Mesendoderm (in vitro differentiated cells): ENCODE measurements at places on chromosomes 1 and 21.

GRCh38 chr1:38190983-38191382, 144.4 kb upstream of the POU3F1 start:
- H3K27me3 ChIP-seq: no peaks in the 10 kb centered on the region
- DNase-seq: no peak
- no peak overlapping the region for H3K27ac ChIP-seq
- H3K4me1 ChIP-seq: no peaks in the 10 kb centered on the region

DNA sequence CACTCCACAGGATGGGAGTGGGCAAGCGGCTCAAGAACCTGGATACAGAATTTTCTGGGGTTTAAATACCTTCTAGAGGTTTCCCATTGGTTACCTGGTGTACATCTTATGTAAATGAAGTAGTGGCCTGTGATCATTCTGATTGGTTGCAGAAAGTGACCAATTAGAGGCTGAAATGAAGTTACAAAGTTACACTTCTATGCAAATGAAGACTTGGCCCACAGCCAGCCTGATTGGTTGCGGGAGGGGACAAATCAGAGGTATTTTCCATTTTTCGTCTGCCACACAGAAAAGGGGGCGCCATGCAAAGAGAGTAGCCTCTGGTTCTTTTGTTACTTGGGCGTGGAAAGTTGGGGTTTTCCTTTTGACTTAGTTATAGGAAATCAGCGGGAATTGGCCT, 8.9 kb downstream of the KCNAB2 start:
- H3K4me1 ChIP-seq: no peaks in the 10 kb centered on the region
- peak; percentile 25 for DNase-seq
- H3K4me3 ChIP-seq: no peak overlapping the region
- no peaks in the 10 kb centered on the region for H3K27me3 ChIP-seq

GRCh38 chr1:117570988-117571409, 34.8 kb upstream of the TENT5C start:
- no peaks in the 10 kb centered on the region for H3K36me3 ChIP-seq
- no peak overlapping the region for H3K27ac ChIP-seq
- DNase-seq: no peak
- no peaks in the 10 kb centered on the region for H3K27me3 ChIP-seq
- no peak overlapping the region for H3K4me3 ChIP-seq

DNA sequence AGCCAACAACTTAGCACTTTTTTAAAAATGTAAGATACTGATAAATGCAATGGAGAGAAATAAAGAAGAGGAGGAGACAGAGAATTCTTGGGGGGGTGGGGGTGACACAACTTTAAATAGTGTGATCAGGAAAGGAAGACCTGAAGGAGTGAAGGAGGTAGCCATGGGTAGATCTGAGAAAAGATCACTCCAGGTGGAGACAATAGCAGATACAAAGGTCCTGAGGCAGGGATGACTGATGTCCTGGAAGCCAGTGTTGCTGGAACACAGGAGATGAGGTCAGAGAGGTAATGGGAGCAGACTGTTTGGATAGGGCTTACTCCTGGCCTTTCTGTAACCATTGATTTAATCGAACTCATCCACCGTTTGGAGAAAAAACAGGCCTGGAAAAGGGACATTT, 24.6 kb upstream of the TRABD2B start:
- peaks cover 26% of the 10 kb centered on the region for H3K4me1 ChIP-seq
- H3K36me3 ChIP-seq: no peaks in the 10 kb centered on the region
- DNase-seq: no peak
- no peak overlapping the region for H3K4me3 ChIP-seq
- no peaks in the 10 kb centered on the region for H3K27me3 ChIP-seq

- no peak overlapping the region for H3K4me3 ChIP-seq
- no peaks in the 10 kb centered on the region for H3K27me3 ChIP-seq
- H3K36me3 ChIP-seq: no peaks in the 10 kb centered on the region
- H3K4me1 ChIP-seq: peaks cover 3% of the 10 kb centered on the region
These were observed 23.3 kb upstream of the ACBD6 start for GRCh38 chr1:180525715-180526039.

DNA sequence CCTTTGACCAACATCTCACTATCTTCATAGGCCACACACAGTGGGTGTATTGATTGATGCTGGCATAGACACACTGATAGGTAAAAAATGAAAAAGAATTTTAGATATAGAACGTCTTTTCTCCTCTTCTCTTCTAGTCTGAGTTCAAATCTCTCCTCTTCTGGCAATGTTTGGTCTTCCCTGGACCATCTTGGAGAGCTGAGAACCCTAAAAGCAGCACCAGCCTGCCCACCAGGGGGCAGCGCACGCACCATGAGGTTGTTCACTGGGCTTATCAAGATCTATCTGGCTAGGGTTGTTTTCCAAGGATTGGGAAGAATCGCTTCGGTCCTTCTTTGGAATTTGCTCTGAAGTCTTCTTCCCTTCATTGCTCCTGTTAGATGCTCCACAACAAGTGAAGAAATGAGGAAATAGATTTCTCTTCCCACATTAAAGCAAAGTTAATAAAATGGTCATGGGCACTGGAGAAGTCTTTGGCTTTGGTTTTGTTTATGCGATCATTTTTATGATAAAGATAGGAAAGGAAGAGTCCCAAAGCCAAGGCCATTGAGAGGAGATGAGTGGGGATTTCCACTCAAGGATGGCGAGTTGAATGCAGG, 104.0 kb upstream of the OLIG2 start:
- H3K36me3 ChIP-seq: no peaks in the 10 kb centered on the region
- DNase-seq: peak; percentile 54
- no peak overlapping the region for H3K4me3 ChIP-seq
- peaks cover 2% of the 10 kb centered on the region for H3K4me1 ChIP-seq

- H3K27me3 ChIP-seq: no peaks in the 10 kb centered on the region
- H3K36me3 ChIP-seq: no peaks in the 10 kb centered on the region
- no peak overlapping the region for H3K27ac ChIP-seq
- no peaks in the 10 kb centered on the region for H3K4me1 ChIP-seq
- peak; percentile 16 for DNase-seq
- H3K4me3 ChIP-seq: no peak overlapping the region
These were observed 6.2 kb downstream of the DNMT3L start for GRCh38 chr21:44255511-44255981.

DNA sequence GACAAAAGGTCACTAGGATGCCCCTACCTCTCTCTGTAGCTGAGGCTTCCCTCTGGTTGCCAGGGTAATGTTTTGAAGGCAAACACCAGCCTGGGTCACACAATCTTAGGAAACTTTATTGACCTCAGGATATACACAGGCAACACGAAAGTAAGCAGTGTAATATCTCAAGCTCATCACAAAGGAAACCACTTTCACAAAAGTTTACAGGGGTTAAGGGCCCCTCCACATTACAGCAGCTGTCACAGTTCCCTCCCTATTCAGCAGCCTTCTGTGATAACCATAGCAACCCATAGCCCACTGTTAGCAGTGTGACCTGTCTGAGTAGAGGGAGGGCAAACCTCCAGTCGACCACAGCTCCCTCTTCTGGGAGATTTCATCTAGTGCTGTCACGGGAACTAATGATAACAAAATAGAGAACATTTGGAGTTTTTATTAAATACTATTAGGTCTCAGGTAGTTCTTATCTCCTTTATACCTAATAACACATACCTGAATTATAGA, 149.8 kb downstream of the PTPRC start:
- no peaks in the 10 kb centered on the region for H3K36me3 ChIP-seq
- no peaks in the 10 kb centered on the region for H3K4me1 ChIP-seq
- H3K4me3 ChIP-seq: no peak overlapping the region
- H3K27me3 ChIP-seq: no peaks in the 10 kb centered on the region
